ENCODE measurements at places on chromosomes 5 and 9.
A peak's percentile ranks its signal among the peaks of the same experiment; 100 is the strongest.

DNA sequence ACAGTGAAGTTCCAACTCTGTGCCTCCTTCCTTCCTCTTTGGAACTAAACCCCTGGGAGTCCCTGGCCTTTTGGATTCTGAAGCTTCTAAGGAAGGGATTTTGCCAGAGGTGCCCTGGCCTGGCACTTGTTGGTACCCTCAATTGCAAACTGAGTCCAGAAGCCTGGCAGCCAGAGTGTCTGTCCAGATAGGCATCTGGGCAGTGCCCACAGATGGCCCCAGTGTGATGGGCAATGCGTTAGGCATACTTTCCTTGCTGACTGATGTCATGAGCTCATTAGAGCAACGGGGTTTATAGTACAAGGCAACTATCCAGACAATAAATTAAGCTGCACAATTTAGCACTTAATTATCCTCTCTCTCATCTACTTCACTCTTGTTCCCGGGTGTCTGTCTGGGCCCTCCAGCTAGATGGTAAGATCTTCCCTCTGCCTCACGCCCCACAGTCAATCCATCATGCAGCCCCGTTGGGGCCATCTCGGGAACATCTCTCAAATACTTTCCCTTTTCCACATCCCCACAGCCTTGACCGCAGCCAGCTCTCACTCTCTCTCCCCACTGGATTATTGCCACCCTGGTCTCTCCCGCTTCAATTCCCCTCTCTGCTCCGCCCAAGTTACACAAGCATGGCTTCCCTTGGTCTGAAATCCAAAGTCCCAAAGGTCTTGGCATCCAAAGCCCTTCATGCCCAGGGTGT, 157.5 kb upstream of the SMIM23 start:
- no peak for DNase-seq

DNA sequence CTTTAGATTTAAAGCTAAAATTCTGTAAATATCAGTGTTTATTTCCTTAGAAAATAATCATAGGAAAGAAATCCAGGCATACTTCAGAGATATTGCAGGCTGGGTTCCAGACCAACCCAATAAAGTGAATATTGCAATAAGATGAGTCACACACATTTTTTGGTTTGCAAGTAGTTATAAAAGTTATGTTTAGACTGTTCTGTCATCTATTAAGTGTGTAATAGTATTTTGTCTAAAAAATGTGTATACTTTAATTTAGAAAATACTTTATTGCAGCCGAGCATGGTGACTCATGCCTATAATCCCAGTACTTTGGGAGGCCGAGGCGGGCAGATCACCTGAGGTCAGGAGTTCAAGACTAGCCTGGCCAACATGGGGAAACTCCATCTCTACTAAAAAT, 6.9 kb upstream of the RIC1 start:
- DNase-seq = no peak

- DNase-seq = no peak
Measured at GRCh38 chr9:70607926-70608325, 193.5 kb upstream of the KLF9 start.

- DNase-seq = no peak
Measured at GRCh38 chr5:81482595-81482994, 88.7 kb upstream of the ACOT12 start.

DNA sequence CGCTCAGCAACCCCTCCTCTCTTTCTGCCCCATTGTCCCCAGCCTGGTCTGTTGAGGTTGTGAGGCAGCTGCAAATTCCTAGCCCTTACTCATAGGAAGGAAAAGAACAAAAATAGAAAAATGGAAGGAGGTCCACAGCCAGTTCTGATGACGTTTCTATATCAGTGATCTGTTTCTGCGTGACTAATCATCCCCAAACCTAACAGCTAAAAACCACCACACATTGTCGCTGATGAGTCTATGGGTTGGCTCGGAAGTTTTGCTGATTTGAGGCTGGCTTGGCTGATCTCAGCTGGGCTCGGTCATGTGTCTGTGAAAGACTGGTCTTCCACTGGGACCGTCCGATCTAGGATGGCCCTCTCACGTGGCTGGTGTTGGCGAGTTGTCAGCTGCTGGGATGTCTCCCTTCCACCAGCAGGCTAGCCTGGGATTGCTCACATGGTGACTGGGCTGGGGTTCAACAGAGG, 200.6 kb upstream of the ZNF618 start:
- no peak for DNase-seq

- no peak for DNase-seq
Measured at GRCh38 chr9:129273136-129273895, 95.3 kb upstream of the IER5L start.

DNA sequence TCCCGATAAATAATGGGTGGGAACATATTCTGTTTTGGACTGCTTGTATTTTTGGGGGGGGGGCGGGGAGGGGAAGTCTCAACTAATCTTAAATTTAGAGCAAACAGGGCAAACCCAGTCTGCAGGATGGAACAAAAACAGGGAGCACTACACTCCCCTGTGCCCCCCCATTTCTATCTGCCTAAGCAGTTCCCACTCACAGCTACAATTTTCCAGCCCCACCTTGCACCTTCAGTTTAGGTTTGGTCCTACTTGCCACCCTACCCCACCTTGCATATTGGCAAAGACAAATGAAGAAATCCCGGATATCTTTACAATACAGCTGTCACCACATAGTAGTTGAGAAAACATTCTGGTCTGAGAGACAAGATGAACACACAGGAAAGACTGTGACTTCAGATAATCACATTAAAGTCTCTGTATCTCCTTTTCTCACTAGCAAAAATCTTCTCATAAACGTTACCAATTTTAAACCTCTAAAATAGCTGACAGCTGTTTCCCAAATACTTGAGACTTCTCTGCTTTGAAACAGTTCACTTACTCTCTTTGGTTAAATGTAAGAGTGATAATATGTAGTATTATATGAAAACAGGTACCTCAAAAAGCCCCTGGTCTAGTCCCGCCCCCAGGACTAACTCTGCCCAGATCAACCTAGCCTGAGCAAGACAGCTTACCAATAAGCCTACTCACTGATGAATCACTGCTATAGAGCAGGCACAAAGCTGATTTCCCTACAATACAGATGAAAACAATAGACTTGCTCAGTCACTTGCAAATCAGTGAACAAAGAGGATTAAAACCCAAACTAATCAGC, 5.2 kb upstream of the RAPGEF6 start:
- no peak for DNase-seq

- no peak for DNase-seq
Measured at GRCh38 chr5:151075698-151076331, 5.0 kb downstream of the TNIP1 start.

DNA sequence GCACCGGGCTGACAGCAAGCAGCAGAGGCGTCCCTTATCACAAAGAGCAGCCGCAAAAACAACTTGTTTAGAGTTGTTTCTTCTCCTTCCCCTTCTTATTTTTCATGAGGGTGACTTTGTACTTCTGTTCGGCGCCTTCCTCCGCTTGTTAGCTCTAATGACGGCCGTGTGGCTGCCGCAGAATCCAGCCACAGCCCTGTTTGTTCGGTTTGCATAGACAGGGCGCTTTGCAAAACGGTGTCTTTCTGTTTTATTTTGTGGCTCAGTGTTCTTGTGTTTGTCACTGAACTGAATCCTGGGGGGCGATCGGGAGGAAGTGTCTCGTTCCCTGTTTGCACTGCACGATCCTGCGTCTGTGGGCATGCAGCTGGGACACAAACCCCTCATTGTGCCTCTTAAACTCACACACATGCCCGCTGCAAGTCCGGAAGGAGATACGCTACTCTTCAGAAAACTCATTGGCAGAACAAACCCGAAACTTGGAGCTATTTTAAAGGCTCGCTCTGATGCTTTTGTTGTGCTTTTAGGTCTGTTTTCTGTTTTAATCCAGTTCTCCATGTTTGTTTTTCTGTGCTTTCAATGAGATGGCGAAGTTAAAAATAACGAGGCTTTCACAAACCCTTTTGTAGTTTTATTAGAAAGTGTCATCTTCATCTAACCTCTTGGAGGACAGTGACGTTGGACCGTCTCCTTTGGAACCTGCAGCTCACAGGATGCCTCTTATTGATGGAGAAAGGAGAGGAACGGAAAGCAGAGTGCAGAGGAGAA, 213.9 kb downstream of the IRX2 start:
- no peak for DNase-seq

- DNase-seq = no peak
Measured at GRCh38 chr5:146699138-146699537, 179.4 kb downstream of the PPP2R2B start.

GRCh38 chr9:116008278-116008677, 145.3 kb upstream of the PAPPA start:
- no peak for DNase-seq

DNA sequence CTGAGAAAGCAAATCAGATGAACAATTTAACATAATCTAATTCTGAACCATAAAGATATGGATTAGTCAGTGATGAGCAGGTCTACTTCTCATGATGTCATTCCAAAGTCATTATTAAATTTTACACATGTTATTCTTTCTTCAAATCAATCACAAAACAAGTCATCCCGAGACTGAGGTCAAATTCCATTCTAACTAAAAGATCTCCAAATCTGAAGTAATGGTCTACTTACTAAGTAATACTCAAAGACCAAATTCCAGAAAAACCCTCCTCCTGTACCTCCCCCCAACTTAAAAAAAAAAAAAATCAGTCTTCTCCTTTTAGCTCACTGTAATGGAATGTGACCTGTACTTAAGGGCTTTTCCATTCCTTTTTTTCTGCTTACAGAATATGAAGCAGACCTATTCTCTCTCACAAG, 4.7 kb downstream of the PFDN1 start:
- no peak for DNase-seq

DNA sequence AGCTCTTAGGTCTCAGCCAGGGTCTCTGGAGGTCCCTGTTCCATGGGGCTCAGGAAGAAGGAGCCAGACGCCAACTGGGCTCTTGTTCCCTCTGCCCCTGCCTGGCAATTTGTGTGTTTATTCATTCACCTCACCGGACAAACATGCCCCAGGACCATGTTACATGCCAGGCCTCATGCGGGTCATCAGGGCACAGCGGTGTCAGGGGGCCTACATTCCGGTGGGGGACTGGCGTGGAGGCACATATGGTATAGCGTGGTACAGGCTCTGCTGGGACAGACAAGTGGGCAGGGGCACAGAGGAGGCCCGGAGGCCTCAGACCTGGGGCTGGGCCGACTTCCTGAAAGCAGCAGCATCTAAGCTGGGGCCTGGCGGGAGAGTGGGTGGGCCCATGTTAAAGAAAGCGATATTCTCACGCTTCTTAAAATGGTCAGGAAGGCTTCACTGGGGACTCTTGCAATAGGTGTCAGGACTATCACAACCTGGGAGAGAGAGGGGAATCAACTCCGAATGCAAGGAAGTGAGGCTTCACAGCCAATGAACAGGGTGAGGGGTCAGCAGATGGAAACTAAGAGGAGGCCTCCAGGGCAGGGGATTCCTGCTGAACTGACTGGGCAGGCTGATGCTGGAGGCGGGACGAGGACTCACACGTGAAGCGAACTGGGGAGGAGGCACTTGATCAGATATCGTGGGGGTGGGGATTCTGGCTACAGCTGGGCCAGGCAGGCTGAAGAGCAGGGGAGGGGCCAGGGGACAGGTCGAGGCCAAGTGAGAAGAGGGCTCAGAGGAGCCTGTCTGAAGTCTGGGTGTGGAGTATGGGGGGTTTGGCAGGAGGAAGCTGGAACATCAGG, 41.9 kb downstream of the NCS1 start:
- no peak for DNase-seq

- DNase-seq = no peak
Measured at GRCh38 chr5:135242866-135243555, 156.0 kb downstream of the MACROH2A1 start.

GRCh38 chr5:127963931-127964330, 119.6 kb upstream of the SLC12A2 start:
- DNase-seq = no peak

DNA sequence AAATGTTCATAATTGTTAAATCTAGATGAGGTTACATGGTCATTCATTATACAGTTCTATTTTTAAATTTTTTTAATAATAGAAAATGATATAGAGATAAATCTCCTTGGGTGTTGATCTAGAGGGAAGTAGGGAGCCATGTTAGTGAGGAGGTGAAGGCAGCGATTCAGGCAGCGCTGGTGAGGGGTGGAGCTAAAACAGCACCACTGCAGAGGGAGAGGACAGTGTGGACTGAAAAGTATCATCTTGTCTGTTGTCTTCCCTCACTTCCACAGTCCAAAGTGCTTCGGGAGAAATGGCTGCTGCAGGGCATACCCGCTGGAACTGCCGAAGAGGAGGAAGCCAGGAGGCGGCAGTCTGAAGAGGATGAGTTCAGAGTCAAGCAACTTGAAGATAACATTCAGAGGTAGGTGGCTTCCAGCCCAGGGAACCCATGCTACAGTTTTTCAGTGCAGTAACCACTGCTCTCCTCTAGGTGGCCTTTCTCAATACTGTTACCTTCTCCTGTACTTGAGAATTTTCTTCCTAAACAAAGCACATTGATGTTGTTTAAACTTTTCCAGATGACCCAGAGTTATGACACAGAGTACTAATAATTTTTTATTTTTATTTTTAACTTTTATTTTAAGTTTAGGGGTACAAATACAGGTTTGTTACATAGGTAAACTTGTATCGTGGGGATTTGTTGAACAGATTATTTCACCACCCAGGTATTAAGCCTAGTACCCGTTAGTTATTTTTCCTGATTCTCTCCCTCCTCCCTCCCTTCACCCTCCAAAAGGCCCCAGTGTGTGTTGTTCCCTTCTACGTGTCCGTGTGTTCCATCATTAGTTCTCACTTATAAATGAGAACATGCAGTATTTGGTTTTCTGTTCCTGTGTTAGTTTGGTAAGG, 100.5 kb downstream of the PALM2AKAP2 start:
- peak; percentile 2 for DNase-seq

GRCh38 chr5:14234204-14234603, 91.1 kb downstream of the TRIO start:
- no peak for DNase-seq

- no peak for DNase-seq
Measured at GRCh38 chr9:117777823-117778222, 73.6 kb downstream of the TLR4 start.

DNA sequence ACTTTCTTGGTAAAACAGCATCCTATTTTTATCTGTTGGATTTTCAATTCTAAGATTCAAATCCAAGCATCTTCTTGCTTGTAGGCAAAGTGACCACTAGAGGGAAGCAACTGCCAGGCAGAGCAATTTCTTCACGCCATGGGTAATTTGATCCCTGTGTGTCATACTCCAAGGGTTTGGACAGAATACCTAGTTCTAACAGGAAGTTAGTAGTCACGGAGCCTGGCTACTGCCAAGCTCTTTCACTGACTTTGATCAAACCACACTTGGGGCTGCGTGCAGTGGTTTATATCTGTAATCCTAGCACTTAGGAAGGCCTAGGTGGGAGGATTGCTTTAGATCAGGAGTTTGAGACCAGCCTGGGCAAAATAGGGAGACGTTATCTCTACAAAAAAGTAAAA, 473.6 kb upstream of the TNC start:
- DNase-seq = peak; percentile 54

GRCh38 chr5:19169426-19169825, 818.6 kb downstream of the CDH18 start:
- no peak for DNase-seq

DNA sequence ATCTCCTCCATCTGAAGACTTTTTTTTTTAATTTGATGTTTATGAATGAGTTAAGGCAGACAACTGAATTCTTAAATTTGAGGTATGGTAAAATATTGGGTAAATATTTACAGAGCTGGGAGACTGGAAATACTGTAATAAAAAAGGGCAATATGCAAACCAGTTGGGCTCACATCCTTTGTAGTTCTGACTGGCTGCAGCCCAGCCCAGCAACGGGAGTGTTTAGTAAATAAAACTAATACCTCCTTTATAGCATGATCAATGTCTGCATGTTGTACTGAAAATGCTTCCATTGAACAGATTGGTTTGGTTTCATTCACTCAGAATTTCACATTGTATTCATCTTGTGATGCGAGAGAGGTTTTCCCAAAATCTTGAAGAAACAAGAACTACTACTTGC, 365.0 kb downstream of the DMRT2 start:
- no peak for DNase-seq

GRCh38 chr9:7147121-7148090, 389.6 kb downstream of the KDM4C start:
- DNase-seq = no peak

Data from NCI-H1694 (cell line).